ENCODE measurements at places on chromosomes 4 and X.

DNA sequence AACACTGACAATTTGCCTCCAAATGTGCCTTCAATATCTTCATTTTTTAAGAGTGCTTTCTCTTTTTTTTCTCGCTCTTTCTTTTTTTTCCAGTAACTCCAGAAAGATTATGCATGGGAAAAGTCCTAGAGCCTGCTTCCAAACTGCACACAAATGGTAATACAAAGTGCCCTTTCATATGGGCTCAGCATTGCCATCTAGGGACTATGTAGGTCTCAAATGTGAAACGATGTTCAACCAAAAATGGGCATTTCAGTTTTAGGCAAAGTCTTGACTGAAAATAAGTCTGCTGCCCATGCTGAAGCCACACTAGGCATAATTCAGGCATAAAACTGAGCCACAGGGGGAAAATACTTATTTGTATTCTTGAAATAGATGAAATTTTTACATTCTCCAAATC is 65.6 kb downstream of the SYNPO2 start:
- no peak for DNase-seq

- DNase-seq, result peak; percentile 64
These were observed 253.2 kb downstream of the SPRY1 start for GRCh38 chr4:123649645-123650391.

DNA sequence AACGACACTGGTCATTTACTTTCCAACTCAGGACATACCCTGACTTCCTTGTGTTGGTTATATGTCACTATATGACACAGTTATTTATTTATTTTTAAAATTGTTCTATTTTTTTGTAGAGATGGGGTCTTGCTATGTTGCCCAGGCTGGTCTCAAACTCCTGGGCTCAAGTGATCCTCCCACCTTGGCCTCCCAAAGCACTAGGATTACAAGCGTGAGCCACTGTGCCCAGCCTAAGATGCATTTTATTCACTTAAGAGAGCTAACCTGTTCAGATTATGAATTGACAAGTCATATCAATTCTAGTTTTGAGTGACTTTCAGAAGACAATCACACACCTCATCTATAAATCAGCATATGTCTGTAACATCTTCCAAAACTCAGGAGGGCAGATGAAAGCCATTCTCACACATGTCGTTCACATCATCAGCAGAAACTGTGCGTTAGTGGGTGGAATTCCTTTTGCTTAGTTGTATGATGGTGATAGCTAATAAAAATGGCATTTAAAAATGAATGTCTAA is 9.4 kb upstream of the RHOH start:
- DNase-seq, result no peak

- no peak for DNase-seq
These were observed 5.7 kb downstream of the ELK1 start for GRCh38 chrX:47644557-47645091.

DNA sequence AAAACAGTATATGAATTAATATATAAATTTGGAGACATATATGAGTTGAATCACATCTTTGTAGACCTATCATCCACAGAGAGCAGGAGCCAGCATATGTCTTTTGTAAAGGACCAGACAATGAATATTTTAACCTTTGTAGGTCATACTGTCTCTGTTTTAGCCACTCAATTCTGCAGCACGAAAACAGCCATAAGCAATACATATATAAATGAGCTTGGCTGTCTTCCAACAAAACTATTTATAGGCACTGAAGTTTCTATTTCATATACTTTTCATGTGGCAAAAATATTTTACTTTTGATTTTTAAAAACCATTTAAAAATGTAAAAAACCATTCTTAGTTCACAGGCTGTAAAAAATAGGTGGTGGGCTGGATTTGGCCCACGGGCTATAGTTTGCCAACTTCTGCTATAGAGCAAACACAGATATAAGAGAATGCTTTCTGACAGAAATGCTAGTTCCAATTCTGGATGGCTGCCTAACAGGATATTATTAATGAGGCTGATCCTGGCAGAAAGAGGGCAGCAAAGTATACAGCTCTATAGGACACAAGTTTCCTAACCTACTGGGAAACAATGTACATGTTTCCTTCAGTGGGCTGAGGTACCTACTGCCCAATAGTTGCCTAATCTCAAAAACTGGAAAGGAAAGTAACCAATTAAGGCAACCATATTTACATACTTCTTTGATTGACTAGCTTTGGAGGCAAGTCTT is 58.1 kb upstream of the UCP1 start:
- DNase-seq, result no peak

DNA sequence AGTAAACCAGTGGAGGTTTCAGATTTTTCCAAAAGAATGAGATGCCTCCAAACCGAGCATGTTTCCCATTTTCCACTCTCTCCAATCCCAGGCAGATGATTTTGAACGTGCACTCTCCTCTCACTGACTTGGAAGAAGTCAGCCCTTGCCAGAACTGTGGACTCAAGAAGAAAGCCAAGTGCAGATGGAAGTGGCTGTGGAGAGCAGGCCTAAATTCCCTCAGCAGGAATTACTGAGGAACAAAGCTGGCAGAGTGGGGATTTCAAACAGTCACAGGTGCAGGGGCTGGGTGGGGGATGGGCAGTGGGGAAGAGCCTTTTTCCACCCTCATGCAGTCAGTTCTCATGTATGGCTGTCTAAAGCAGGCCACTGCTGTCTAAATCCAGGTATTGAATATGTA is 83.5 kb upstream of the PLAC1 start:
- no peak for DNase-seq

- no peak for DNase-seq
These were observed 11.7 kb downstream of the KIAA0232 start for GRCh38 chr4:6794189-6794588.

All from BJ (cell line).